COLO829 (cell line): ENCODE measurements at places on chromosomes 12 and 14.

DNA sequence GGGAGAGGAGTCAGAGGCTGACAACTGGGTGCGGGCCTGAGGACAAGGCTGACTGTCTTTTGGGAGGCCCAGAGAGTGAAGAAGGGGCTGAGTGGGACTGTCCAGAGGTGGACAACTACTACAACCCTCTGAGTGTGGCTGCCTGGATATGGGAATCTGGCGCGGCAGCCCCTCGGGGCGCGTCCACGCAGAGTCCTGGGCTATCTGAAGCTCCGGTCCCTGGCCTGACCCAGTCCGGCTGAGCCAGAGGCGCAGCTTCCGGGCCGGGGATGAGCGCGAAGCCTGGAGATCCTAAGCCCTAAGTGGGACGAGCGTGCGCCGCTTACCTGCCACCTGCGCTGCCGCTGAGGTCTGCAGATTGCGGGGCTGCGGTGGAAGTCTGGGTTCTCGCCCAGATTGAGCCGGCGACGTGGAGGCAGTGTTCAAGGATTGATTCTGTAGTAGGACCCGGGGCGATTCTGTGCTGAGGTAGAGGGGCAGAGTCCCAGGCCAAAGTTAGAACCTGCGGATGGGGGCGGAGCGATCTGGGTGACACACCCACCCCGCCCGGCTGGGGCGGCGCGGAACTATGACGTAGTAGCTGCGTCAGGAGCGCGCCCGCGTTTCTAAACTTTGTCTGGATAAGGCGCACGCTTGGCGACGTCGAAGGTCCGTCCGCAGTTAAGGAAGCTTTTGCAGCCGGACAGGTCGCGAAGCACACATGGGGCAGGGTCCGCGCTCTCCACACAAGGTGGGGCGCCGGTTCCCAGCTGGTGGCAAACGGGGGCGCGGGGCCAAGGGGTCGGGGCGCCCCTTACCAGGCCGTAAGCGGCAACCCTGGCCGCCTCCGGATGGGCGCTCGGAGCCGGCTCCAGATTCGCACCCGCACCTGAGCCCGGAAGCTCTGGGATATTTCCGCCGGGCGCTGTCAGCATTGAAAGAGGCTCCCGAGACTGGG, at the start of the genes DHRS1 and NOP9:
DHRS1 (minus strand) TSS at position 526 of the 937 bp plus-strand sequence. CDS start 674 bp downstream, outside the sequence.
NOP9 (plus strand) TSS at position 596 of the 937 bp plus-strand sequence; CDS start at position 701, 105 bp downstream.
- peak; percentile 94 for DNase-seq

DNA sequence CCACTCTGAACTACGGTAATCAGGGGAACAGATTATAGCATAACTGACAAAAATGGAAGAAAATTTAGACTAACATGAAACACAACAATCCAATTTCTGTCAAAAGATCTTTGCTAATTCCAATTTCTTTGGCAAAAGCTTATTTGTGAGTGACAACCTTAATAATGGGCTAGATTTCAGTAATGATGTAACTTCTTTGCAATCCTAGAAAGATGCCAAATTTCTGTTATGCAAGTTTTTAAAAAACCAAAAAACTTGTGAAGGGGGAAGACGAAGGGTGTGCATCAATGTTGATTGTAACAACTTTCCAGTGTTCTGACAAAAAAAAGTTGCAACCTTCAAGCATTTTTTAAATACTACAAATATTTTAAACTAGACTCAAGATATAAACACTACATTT, 59.9 kb downstream of the DICER1 start:
- no peak for DNase-seq

- peak; percentile 70 for DNase-seq
These were observed 1.1 kb upstream of the ARG2 start for GRCh38 chr14:67618617-67619063.

DNA sequence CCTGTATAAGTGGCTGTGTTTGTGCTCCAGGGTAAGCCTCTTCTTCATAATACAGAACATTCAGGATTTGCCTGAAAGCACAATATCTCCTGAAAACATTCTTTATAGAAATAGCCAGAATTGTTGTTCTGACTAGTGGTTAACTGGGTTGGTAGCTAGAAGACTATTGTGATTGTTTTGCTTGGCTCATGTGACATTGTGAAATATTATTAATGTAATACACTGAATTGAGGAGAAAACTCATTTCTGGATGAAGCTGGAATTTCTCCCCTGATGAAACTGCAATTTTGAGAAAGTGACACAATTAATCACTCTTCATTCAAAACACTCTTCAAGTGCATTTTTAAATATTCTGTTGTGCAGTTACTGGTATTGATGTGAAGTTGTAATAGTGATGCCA, 172.3 kb upstream of the PTPRQ start:
- no peak for DNase-seq

GRCh38 chr12:72077111-72077820, 138.6 kb downstream of the TPH2 start:
- no peak for DNase-seq

GRCh38 chr12:1913377-1914113, 4.9 kb downstream of the CACNA2D4 start:
- no peak for DNase-seq

- peak; percentile 74 for DNase-seq
These were observed 53.6 kb downstream of the ARF6 start for GRCh38 chr14:49946320-49947141.

DNA sequence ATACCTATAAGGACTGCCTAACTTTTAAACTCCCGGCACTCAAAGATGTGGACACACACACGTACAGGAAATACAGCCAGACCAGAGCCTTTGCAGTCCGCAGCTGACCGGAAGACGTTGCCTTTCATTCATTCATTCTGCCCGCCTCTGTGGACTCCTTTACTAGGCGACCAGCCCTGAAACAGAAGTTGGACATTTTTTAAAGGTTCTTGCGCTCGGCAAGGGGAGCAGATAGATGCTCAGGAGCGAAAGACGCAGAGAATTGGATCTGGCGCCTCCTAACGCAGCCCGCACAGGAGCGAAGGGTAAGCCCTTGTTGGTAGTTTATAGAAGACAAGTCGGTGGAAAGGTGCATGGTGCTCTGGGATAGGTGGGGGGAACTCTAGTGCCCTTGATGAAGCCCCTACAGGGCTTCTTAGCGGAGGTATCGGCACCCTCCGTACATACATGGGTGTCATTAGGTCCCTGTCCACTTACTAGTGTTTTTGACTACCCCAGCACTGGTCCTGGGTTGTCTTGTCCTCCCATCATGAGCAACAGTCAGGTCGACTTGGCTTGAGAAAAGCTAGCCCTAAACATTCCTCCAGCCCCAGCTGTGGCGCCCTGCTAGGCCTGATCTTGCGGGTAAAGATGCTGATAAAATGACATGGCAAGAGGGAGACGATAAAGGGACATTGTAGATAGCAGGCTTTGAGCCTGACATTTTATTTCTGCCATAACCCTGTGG, at the start of gene KDM2B:
KDM2B (minus strand) TSS at position 65 of the 727 bp plus-strand sequence. CDS start 112 bp downstream, outside the sequence.
- DNase-seq, result peak; percentile 54

DNA sequence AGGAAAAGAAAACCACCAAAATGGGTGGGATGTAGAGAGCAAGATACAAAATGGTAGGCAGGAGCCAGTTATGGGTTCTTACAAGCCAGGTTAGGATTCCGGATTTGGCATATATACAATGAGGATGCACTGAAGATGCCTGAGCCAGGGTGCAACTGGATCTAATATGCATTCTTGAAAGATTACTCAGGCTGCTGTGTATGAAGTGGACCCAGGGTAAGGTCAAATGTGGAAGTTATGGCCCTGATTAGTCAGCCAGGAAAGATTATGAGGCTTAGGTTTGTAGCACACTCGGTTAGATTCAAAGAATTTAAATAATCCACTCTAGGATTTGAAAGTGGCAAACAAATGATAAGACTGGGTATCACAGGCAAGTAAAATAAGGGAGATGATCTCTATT, 1750.7 kb upstream of the FLRT2 start:
- DNase-seq, result peak; percentile 8

DNA sequence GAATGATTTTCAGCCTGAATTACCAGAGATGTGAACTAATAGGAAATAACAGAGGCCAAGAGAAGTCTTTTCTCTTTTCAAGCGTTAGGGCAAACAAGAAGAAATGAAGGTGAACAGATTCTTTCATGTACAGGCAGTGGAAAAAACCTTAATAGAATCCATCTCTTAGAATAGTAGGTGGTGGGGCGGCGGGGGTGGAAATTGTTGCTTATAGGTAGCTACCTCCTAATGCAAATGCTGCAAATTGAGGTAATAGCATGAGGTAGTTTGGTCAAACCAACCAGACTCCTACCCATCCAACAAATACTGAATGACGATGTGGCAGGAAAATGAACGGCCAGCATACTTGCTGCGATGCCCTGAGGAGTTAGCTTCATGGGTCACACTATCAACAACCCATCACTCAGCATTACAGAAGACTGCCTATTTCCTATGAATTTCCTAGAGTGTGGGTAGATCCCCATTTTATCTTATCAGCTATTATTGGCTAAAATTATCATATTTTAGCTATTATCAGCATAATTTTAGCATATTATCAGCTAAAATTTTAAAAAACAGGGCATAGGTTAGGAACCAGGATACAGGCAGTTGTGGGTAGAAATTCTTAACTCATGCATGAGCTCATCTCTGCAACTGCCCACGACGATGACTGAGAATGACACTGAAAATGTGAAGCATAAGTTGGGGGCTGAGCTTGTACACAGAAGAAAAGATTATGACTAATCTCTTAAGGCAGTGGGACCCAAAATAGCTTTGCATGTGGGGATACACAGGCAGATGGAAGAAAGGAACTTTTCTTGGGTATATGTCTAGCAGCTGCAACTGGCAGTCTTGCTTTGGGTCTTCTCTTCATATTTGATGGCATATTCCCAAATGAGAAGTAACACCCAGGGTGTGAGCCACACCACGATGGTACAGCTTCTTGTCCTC, 68.7 kb downstream of the NIN start:
- DNase-seq, result no peak

GRCh38 chr14:73725116-73726024, 11.2 kb upstream of the PNMA1 start:
- DNase-seq, result no peak

DNA sequence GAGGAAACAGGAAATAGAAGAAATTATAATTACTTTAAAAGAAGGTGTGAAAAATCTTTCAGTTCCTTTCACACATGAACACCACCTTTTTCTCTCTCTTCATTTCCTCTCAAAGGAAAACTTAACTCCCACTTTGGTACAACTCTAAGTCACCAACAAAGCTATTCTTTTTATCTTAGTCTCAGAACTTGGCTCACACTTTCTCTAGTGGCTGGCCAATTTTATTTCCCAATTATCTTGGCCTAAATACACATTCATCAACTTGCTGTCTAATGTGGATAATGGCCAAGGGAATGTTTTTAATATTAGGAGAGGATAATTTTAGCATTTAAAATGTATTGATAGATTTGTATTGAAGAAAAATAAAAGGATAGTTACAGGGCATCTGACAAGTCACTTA, 64.5 kb upstream of the NAV3 start:
- no peak for DNase-seq

GRCh38 chr14:75158843-75159614, 17.4 kb downstream of the TMED10 start:
- DNase-seq, result no peak
